ENCODE measurements at places on chromosomes 1 and 21. TPM values are rescaled to one million over a fixed set of nuclear protein-coding genes. Genes with fewer than 3 reads are reported as not detected.

PSMA5 gene
- total RNA-seq: 62.7 TPM

OR2L3 gene
- total RNA-seq: not detected

C1orf185 gene
- total RNA-seq: not detected

KRTAP27-1 gene
- total RNA-seq: not detected

C8A gene
- total RNA-seq: not detected
